ENCODE measurements at places on chromosomes 2 and 18.

DNA sequence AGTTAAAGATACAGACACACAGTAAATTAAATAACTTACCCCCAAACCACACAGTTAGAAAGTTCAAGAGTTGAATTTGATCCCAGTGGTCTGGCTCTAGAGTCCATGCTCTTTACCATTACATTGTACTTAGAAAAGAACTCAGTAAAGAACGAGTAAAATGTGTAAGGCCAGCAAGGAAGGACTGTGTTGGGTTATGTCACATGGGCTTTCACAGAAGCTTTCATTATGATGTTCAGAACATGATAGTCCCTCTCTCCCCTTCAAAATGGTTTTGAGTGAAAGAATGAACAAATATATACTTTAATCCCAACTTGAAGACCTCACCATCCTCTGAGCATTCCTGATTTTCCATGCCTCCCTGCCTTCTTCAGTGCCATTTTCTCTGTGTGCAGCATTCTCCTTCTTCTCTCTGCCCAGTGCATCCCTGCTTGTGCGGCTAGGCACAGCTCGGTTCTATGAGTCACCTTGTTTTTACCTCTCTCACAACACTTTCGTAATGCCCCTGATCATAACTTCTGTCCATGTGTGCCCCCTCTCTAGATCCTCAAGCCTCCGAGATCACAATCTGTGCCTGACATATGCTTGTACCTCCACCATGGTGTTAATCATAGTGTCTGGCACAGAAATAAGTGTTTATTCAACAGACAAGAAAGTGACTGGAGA is 22.0 kb downstream of the RASGRP3 start:
- DNase-seq, result no peak

GRCh38 chr18:29439398-29439797 is 1262.5 kb upstream of the CDH2 start:
- no peak for DNase-seq

GRCh38 chr2:68027959-68028358 is 34.8 kb downstream of the C1D start:
- DNase-seq, result no peak

GRCh38 chr2:31736695-31737454 is 156.1 kb upstream of the SRD5A2 start:
- DNase-seq, result no peak

DNA sequence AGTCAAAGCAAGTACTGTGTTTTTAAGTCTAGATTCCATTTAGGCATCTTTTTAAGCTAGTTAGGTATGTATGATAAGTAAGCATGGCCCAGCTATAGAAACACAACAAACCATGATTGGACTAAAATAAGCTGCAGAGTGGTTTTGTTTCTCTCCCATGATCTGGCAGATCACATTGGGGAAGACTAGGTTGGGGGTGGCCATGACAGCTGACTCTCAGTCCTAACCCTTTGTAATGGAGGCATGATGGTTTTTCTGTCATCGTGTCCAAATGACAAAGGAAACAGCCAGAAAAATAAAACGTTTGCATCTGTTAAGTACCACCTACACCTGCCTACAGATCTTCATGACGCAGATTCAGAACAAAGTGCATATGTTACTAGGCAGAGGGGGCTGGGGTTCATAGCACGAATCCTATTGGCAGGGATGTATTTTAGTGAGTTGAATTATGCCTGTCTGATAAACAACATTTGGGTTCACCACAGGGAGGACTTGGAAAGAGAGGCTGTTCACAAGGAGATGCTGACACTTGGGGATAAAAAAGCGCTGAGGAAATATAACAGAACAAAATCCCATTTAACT is 33.8 kb upstream of the GALNT5 start:
- DNase-seq, result no peak

- no peak for DNase-seq
These were observed 85.6 kb upstream of the NOSTRIN start for GRCh38 chr2:168716839-168717238.

DNA sequence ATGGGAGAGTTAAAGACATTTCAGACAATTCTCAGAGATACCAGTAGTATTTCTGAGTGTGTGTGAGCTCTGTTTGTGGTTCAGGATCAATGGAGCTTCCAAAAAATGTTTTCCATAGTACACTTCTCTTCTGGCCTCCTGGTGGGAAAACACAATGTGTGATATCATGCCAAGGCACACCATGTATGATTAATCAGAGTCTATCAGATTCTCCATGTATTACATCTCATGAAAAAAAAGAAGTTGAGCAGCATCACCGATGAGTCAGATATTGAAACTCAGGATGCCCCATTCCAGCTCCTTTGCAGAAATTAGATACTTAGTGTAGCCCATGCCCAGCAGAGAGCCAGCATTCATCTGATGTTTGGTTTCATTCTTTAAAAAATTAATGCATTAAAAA is 620.3 kb upstream of the POU3F3 start:
- no peak for DNase-seq

DNA sequence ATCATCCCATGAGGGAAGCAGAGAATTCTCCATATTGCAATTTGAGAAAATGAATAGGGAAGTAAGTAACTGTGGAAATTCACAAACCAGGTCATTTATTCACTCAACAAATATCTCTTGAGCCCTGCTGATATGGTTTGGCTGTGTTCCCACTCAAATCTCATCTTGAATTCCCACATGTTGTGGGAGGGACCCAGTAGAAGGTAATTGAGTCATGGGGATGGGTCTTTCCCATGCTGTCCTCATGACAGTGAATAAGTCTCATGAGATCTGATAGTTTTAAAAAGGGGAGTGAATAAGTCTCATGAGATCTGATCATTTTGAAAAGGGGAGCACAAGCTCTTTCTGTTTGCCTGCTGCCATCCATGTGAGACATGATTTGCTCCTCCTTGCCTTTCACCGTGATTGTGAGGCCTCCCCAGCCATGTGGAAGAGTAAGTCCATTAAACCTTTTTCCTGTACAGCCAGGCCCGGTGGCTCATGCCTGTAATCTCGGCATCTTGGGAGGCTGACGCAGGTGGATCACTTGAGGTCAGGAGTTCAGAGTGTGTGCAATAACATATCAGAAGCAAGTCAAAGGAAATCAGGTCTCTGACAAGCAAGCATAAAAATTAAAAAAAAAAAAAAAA is 193.2 kb downstream of the NDUFA10 start:
- no peak for DNase-seq

DNA sequence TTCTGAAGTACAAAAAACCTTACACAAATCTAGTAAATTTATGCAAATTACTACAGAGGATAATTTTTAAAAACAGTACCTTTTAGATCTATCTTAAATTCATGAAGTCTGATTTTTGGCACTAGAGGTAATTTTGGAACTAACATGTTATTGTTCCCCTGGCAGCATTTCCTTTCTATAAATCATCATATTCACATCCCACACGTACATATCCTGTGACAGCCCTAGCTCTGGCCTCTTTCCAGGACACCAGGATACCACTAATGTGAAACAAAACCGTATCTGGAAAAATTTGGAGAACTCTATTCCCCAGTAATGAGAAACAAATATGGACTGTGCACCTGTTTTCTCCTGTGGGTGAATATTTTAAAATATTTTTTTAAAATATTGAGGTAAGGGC is 14.0 kb upstream of the BIRC6 start:
- no peak for DNase-seq

DNA sequence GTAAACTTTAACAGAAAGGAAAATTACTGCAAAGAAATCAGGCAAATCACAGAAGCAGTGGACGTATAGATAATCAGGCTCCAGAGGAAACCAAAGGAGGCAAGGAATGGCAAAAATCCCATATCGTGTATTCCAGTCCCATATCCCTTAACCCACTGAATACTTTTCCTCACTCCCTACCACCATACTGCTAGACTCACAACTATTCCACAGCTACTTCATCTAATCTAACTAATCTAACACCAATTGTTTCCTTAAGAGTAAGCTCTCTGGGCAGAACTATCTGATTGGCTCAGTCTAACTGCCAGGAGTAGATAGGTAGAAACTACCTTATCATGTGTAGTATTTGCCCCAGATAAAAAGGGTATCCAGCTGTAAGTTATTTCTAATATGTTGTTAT is 16.3 kb downstream of the WDPCP start:
- no peak for DNase-seq

DNA sequence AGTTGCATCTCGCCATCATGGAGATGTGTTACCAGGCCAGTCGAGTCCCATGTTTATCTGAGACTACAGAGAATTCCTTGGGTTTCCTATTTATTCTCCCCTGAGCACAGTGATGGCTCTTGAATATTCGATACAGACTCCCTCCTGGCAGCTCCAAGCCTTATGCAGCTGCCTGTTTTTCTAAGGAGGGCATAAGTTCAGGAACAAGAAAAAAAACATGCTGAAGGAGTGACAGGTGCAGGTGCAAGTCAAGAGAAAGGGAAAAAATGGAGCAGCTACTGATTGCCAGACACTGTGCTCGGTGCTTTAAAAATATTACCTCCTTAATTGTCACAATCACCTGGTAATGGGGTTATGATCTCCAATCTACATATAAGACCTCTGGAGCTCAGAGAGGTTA is 177.2 kb upstream of the DPP10 start:
- no peak for DNase-seq

DNA sequence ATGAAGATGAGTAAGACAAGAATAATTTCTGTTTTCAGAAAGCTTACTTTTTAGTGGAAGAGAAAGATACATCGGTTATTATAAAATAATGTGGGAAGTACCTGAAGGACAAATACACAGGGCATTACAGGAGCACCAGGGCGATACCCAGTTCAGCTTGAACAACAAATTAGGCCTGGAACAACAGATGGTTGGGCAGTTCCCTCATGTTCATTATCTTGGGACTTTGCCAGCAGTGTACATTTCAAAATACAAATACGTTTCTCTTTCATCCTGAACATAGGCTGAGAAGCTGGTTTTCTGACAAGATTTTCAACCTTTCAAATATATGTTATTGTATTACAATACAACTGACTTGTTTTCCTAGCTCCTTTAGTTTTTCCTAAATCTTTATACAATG is 79.6 kb downstream of the TGIF1 start:
- DNase-seq, result no peak

DNA sequence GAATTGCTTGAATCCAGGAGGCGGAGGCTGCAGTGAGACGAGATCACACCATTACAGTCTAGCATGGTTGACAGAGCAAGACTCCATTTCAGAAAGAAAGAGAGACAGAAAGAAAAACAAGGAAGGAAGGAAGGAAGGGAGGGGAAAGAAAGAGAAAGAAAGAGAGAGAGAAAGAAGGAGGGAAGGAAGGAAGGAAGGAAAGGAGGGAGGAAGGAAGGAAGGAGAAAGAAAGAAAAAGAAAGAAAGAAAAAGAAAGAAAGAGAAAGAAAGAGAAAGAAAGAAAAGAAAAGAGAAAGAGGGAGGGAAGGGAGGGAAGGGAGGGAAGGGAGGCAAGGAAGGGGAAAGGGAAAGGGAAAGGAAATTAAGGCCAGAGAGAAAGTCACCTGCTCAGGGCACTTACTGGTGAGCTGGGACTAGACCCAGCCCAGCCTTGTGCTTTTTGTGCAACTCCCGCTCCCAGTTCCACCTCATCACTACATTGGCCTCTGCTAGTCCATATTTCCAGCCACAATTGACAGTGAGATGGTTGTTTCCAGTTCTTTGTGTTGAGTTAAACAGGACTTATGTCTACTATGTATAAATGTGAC is 35.7 kb downstream of the MOGAT1 start:
- no peak for DNase-seq

GRCh38 chr2:75582840-75583239 is 22.1 kb upstream of the EVA1A start:
- no peak for DNase-seq

GRCh38 chr2:182581196-182581935 is 134.7 kb upstream of the DNAJC10 start:
- DNase-seq, result no peak

- DNase-seq, result no peak
These were observed 6.6 kb downstream of the ERFE start for GRCh38 chr2:238165288-238165921.

GRCh38 chr2:232321817-232322559 is 56.6 kb upstream of the ALPP start:
- DNase-seq, result no peak

DNA sequence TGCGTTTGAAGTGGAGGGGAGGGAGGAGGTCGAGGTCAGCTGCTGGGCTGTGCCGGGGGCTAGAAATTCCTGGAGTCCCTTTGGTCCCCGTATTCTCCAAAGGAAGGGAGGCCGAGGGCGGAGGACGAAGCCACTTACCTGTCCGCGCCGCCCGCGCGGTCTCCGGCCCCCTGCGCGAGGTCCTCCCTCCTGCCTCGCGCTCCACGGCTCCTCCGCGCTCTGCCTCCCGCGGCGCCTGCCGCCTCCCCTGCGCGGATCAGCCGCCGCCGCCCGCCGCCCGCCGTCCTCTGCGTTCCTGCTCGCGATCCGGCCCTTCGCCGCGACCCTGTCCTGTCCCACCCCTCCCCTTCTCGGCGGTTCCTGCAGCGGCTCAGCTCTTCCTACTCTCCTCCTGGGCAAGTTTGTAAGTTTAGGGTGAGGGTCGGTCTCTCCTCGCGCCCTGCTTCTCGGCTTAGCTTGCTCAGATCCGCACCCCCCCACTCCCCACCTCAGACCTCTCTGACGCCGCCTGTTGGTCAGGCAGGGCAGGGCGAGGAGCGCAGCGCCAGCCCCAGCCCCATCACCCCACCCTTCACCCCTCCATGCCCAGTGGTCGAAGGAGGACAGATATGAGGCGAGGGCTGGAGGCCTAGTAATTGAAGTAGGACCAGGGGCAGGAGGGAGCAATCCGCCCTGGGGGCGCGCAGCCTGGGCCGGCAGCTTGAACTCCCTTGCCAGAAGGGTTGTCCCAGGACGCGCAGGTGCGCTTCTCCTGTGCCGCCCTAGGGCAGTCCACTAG is 9.7 kb upstream of the SKOR2 start:
- DNase-seq, result no peak

- DNase-seq, result no peak
These were observed 200.0 kb downstream of the GLI2 start for GRCh38 chr2:120935339-120936313.

DNA sequence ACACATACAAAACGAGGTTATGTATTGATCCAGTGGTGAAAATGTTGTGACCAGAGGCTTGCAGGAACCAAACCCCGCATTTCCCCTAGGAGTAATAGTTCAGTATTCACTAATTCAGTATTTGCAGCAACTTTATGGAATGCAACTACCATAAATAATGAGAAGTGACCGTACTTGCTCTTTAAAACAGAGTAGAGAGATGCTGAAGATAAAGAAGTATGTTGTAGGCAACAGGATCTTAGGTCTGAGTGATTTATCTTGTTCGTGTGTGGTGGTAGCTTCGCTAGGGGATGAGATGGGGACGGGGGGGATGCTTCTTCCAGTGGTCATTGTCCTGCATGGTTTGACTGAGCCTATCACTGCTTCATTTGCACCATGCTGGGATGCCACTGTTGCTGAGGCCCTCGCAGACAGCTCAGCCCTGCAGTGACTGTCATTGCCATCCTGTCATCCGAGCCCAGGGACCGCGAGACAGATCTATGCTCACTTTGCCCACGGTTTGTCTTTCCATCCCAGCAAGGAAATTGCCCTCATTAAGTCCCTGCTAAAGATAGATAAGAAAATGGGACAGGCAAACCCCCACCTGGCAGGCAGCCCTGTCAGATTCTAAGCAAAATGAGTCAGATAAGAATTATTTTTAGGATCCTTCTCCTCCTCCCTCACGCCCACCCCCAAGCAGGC is 181.3 kb downstream of the CTIF start:
- DNase-seq, result no peak

All from stimulated activated CD4-positive, alpha-beta T cell treated with anti-CD3 and anti-CD28 coated beads, Interleukin-1b, Interleukin-23, amount 100 ng/mL, for 48 hours (primary cell).